ENCODE measurements at places on chromosomes 13 and 19.

DNA sequence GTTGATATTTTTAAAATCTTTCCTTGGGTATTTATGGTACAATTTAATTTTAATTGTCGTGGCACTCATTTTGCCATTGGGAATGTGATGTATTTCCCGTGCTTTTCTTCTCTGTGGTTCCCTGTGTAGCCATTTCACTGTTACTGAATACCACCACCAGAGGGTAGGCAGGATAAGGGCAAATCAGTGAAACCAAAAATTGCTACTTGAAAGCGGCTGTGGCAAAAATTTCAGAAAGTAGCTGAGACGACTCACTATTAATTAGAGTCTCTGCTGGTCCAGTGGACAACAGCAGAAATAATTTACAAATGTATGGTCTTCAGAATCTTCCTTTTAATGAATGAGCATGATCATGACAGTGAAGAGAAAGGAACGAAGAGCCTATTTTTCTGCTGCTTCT is 34.4 kb upstream of the MIR17HG start:
- DNase-seq: no peak

DNA sequence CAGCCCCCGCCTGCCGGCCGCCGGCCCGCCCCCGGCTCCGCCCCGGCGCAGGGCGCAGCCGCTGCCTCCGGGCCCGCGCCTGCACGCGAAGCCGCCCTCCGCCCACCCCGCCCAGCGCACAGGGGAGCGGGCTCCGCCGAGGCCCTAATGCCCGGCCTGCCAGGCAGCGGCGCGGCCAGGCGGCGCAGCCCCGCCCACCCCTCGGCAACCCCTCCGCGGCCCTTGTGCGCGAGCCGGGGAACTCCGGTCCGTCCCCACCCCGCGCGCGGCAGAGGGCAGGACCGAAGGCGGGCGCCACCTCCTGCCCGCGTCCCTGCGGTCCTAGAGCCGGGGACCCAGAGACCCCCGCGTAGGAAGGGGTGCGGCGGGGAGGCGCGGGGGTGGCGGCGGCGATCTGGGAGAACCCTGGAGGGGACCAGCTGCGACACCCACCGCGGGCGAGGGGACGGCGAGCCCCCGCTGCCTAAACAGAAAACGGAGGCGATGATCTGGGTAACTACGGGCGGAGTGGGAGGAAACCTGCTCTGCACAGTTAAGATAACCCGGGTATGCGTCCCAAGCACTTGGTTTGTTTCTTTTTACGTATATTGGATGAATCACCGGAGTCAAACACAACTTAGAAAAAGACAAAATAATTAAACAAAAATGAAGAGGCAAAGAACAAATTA is 350 bp upstream of the USP12 start:
- peak; percentile 86 for DNase-seq

GRCh38 chr13:71316792-71317363 is 550.1 kb downstream of the DACH1 start:
- no peak for DNase-seq

DNA sequence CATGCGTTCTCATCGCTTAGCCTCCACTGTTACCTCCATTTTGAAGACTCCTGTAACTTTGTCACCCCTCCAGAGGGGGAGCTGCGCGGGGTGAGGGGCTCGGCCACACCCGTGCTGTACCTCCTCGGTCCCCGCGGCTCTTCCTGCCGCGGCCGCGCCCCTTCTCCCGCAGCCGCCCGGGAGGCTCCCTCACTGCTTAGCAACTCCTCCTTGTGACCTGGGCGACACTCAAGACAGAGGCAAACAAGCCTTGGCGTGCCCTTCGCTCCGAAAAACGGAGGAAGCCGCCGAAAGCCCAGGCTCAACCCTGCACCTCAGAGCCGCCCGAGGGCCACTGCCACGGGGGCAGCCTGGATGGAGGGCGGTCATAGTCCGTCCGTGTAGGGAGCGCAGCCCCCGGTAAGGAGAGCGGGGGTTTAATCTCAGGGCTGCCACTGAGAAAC is 494.3 kb downstream of the FOXO1 start:
- DNase-seq: peak; percentile 22

DNA sequence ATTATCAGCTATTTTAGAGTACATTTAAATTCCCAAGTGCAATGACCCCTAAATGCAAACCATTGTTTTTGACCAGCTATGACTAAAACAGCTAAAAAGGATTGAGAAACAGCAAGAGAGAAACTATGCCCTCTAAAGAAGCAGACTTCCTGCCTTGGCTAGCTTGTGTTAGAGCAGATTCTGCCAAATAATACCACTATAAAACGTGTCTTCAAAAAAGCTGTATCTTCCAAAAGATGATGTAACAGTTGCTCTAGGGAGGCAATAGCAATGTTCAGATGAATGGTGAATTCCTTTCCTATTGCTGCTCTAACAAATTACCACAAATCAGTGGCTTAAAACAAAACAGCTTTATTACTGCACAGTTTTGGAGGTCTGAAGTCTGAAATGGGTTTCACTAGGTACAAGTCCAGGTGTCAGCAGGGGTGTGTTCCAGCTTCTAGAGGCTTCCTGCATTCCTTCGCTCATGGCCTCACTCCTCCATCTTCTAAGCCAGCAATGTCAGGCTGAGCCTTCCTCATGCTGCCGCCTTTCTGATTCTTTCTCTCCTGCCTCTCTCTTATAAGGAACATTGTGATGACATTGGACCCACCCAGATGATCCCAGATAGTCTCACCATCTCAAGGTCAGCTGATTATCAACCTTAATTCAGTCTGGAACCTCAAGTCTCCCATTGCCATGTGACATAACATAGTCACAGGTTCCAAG is 84.5 kb downstream of the LRRC63 start:
- DNase-seq: peak; percentile 22

- DNase-seq: no peak
Observed at GRCh38 chr13:53131361-53131760, 102.7 kb downstream of the OLFM4 start.

DNA sequence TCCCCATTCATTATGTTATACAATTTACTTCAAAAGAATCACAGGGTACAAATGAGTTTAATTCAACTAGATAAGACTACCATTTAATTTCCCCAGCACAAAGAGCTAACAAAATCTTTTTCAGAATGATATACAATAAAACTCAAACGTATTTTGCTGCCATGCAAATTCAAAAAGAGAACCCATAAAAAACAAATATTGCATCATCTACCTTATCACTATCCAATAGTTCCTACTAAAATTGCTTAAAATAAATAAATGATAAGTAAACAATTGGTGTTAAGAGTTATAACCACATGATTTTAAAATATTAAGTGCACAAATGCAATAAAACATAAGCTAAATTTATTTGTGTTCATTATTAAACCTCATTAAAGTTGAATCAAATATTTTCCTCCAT is 919.4 kb downstream of the SLITRK5 start:
- no peak for DNase-seq

GRCh38 chr19:51590441-51590840 is 19.4 kb downstream of the ZNF175 start:
- DNase-seq: no peak

DNA sequence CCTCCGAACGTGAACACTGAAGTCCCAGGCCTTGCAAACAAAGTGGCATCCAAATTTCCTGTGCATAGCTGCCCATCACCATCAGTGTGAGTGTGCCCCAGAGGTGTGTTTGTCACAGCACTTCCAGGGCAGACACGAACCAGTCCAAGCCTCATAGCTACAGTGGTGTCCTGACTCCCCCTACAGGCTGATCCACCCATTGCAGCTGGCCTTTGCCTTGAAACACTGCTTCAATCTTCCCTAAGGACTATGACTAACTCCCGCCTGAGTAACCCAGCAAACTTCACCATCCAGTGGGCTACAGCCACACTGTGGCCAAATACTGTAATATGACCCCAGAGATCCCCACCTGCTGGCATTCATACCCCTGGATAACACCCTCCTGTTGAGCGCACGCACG is 3.9 kb downstream of the ZNF266 start:
- DNase-seq: peak; percentile 13

- DNase-seq: no peak
Observed at GRCh38 chr13:32225481-32225931, 89.7 kb downstream of the ZAR1L start.

GRCh38 chr13:97574926-97575325 is 141.0 kb downstream of the RAP2A start:
- DNase-seq: peak; percentile 17

DNA sequence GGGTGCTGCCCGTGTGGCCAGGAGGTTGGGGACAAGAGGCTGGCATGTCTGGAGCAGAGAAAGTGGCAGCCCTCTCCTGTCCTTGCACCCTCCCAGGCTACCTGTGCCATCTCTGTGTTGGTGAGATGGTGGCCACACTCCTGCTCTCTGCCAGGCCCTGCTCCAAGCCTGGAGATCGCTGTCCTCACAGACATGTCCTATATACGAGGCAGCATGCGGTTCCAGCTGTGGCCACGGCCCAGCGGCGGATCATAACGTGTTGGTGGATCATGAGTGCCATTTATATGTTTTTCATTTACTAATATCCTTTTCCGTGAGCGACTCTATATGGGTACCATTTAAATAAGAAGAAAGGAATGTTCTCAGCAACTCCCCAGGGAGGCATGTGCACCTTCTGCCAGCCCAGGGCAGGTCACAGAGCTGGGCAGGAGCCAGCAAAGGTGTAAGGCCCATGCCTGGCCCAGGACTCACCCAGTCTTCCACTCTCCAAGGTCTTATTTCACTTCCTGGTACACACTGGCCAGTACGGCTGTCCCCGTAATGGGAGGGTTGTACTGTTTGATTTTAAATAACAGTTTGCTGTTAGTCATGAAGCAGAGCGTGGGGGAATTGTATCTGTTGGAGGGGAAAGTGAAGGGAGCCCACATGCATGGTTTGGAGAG is 47.2 kb upstream of the LDLR start:
- DNase-seq: peak; percentile 30

- no peak for DNase-seq
Observed at GRCh38 chr13:50152655-50153309, 137.5 kb downstream of the KCNRG start.

- DNase-seq: no peak
Observed at GRCh38 chr13:77458736-77459135, 76.8 kb upstream of the SCEL start.

- no peak for DNase-seq
Observed at GRCh38 chr19:3671680-3672574, 28.3 kb downstream of the PIP5K1C start.

DNA sequence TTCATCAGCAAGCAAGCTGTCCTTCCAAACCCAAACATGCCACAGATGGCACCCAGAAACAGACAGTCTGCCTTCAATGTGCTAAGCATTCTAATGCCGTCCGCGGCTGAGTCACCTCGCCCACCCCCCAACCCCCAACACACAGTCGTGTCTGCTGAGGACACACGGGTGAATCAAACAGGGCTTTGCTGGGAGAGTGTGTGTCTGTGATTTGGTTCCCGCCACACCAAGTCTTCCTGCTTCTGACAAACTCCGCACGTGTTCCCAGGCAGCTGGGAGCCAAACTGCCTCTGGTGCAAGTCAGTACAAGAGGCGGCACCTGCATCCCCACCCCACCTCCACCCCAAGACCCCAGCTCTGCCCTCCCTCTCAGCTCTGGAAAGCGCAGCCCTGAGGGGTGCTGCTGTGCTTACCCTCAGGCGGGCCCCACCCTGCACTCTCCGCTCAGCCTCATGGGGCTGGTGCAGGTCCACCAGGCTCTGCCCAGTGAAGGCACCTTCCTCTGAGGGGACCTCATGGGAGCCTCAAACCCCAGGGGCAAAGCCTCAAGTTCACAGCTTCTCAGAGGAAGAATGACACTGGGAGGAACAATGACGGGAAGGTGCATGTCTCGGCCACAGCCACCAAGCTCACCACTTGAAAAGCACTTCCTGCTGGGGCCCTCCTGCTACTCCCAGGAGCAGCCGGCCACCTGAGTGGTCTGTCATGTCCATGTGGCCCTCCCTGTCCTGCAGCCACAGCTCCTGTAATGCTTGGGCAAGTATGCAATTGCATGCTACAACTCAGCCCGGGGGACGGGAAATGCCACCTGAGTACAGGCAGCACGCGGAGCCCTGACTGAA is 15.0 kb upstream of the SLC35E1 start:
- DNase-seq: no peak

DNA sequence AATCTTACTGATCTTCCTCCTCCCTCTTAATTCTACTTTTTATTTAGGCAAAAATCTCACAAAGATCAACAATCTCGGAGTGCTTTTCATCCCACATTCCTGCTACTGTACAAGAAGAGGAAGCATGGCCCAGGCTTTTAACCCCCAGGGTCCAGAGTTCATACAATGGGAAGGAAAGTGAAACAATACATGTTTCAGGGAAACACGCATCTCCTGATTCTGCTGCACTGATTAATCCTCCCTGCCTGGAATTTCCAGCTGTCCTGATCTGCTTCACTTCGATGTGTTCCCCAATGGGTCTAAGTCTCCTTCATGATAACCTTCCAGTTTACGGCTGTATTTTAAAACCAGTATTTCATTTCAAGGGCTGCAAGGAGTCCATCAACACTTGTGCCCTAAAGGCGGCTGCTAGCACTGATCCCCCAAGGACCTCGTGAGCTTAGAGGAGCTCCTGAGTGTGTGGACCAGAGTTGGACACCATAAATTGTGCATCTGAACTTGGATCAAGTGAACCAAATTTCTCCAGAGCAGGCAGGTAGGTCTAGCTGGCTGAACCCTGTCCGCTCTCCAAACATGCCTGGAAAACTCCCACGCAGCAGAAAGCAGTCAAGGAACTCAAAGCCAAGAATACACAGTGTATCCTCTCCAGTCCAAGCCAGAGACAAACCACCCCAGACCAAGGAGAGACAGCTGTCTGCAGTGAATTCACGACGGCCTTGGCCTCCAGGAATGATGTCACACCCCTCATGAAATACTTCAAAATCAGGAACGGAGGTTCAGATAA is 44.3 kb downstream of the COL4A1 start:
- no peak for DNase-seq

DNA sequence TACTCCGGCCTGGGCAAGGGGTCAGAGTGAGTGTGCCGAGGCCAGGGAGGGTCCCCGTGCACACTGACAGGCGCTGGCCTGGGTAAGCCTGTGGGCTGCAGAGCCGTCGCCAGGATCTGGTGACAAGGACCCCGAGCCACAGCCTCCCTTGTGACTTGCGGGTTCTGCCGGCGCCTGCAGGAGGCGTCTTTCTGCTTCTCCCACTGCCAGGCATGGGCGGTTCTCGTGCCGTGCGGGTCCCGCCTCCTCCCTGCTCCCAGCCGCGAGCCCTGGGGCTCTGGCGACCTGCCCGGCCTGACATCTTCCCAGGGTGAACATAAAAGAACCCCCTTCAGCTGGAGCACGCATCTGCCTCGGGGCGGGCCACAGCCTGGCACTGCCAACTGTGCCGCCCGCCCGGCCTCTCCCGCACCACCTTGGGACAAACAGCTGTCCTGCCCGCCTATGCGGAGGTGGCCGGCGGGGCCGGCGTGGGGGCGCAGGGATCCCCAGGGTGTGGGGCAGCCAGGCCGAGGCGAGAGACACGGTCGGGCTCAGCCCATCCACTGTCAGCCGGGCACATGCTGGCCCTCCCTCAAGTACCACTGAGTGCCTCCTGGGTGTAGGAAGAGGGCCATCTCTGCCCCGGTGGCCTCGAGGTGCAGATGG is 1.5 kb upstream of the HCN2 start:
- no peak for DNase-seq

DNA sequence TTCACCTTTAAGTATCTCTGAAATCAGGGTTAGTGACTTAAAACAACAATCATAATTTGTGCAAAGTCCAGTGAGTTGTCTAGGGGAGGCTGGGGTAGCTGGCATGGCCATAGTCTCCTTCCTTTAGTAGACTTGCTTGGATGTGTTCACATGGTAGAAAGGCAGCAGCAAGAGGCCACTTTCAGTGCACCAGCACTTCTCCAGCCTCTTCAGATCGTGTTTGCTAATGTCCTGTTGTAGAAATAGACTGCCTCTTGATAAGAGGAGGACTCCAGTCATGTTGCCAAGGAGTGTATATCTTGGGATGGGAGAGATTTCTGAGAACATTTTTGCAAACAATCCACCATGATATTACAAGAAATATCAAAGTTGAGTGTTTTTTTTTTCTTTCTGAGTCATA is 22.9 kb downstream of the WDFY2 start:
- DNase-seq: no peak
